ENCODE measurements at places on chromosomes 2 and 18. TPM values are rescaled to one million over a fixed set of nuclear protein-coding genes. Genes with fewer than 3 reads are reported as not detected.

GRCh38 chr2:51025906-51026555 lies 5.9 kb downstream of the NRXN1 start:
- DNase-seq = no peak

GRCh38 chr18:51316677-51317076 lies 119.2 kb upstream of the MEX3C start:
- no peak for DNase-seq

DNA sequence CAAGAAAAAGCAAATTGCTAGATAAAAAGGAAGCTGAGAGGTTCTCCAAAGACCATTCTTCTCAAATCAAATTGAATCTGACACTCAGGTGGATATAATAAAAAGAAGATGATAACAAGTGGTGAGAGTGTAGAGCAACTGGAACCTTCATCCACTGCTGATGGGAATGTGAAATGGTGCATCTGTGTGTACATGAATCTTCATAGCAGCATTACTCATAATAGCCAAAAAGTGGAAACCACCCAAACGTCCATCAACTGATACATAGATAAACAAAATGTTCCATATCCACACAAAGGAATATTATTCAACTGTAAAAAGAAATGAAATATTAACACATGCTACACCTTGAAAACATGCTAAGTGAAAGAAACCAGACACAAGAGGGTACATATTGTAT lies 357.2 kb upstream of the EPHA4 start:
- DNase-seq = no peak

DNA sequence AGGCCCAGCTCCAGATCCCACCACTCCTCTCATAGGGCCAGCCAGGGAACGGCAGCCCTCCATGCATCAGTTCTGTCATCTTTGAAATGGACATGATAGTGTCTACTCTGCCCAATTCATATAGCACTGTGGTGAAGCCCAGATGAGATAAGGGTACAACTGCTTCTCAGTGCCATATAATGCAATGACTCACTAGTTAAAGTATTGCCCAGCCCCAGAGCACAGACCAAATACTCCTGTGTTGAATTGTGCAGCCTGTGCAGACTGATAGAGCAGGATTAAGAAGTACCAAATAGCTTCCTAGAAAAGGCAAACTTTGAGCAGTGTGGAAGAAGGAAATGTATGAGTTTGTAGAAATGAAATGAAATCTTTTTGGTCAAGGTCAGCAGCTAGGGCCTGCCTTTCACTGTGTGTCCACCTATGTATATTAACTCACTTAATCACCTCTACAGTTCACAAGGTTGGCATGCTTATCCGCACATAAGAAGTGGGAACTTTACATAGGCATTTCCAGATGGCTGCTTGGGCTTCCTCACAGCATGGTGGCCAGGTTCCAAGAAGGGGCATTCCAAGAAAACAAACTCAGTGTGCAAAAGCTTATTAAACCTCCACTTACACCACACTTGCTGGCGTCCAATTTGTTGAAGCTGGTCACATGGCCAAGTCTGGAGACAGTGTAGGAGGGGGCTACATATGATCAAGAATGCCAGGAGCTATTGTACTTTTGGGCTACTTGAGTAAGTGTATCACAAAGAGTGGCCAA lies 102.8 kb upstream of the COPS8 start:
- DNase-seq = no peak

DNA sequence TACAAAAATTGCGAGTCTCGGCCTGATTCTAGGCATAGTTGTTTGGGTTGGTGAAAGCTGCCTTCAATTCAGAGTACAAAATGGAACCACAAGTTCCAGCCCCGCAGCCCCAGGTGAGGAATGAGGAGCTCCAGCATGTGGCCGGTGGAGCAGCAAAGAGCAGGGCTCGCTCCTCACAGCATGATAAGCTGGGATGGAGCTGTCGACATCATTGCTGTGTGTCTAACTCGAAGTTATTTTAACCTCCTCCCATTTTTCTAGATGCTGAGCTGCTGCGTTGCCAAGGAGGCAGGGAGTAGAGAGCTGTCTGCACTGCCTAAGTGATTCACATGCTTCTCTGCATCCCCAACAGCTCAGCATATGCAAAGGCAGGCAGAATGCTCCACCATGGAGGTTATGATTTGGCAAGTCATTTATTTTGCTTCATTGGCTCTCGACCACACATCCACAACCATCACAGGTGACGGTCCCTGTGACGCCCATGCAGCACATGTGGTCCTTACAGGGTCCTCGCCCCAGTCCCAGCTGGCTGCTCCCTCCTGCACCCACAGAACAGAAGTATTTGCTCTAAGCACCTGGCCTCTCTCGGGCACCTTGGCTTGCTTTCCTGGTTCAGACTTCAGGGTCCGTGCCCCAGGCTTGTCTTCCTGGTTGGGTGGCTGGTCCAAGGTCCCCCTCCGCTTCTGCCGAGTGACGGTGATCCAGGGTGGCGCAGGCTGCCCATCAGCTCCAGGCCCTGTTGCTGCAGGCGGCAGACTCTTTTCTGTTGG lies 66.0 kb upstream of the MGAT4A start:
- no peak for DNase-seq

- no peak for DNase-seq
Observed at GRCh38 chr2:12727641-12728040, 10.9 kb downstream of the TRIB2 start.

GRCh38 chr2:150782613-150783012 lies 295.1 kb upstream of the RND3 start:
- no peak for DNase-seq

GRCh38 chr2:46379213-46380037 lies 82.2 kb downstream of the EPAS1 start:
- DNase-seq = no peak

- no peak for DNase-seq
Observed at GRCh38 chr2:99974682-99975375, 167.6 kb downstream of the AFF3 start.

DNA sequence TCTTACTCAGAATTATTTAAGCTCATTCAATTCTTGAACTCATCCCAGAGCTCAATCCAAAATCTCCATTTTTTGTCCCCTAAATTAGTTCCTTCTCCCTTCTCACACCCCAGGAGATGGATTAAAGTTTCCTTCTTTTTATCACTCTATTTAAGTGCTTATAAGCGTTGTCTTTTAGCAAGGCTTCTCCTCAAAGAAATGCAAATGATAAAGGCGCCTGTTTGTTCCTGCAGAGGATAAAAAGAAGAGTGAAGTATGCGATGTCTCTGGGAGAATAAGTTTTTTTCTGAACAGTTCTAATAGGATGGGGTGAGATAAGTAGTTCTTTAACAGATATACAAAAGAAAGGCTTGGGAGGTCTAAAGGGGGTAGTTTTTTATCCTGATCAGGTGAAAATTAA lies 303.3 kb downstream of the CNTNAP5 start:
- DNase-seq = no peak

DNA sequence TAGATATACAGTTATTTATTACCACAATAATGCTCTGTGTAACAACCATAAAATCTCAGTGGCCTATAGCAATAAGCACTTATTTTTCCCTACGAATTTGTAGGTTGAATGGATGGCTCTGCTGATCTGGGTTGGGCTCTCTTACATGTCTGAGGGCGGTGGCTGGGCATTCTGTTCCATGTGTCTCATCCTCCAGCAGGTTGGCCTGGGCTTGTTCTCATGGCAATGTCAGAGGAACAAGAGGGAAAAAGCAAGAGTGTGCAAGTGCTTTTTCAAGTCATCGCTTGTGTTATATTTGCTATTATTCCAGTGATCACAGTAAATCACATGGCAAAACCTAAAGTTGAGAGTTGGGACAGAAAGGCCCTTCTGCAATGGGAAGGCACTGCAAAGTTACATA lies 30.4 kb upstream of the MYO3B start:
- no peak for DNase-seq

DNA sequence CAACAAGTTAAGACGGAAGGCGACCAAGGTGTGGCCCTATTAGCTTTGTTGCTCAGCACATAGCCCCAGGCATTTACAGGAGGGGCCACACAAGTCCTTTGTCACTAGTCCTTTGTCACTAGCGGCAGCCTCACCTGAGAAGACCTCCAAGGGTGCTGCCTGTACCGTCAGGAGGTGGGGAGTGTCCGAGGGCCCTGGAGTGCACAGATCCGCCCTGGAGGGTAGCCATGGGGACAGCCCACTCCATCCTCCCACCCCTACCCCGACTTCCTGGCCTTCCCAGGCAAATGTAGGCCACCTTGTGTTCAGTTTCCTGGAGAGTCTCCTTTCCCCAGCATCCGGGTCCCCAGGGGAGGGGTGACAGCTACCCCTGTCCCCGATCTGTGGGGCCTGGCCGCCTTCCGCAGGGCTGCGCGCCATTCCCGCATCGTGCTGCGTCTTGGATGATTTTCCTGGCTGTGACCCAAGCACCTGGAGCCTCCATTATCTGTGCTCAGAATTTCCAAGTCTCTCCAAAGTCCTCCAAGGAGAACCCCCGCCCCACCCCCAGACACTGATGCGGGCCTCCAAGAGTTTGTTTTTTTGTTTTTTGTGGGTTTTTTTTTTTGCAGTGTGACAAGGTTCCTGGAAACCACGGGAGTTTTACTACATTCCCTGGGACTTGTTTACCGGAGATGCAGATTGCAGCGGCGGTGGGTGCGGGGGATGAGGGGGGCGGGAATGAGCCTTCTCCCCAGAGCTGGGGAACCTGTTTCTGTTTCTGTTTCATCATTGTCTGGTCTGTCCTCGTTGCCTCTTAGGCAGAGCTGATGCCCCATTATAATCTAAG lies 28.6 kb downstream of the TEX44 start:
- DNase-seq = no peak

DNA sequence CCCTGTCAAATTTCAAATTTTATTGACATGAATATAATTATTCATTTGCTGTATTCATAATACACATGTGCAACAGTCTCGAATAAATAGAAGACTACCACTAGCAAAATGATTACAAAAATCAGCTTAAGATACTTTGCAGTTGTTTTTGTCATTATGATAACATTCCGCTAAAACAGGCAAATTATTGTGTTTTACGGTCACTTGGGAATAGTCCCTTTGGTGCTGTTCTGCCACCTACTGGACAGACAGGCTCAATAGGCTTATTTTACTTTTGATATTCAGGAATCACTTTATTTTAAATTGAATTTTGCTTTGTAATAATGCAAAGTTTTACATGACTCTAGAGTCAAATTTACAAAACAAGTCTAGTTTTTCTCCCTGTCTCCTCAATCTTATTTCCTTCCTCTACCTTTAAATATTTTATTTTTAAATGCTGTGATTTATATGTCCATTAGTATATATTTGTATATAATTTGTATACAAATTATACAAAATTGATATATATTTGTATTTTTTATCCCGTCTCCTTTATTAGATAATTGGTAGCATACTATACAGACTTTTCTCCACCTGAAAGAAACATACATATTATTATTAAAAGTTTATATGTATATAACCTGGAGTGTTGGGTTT lies 456.3 kb downstream of the DLGAP1 start:
- peak; percentile 21 for DNase-seq

- DNase-seq = no peak
Observed at GRCh38 chr18:76364282-76365259, 130.5 kb downstream of the ZNF516 start.

DNA sequence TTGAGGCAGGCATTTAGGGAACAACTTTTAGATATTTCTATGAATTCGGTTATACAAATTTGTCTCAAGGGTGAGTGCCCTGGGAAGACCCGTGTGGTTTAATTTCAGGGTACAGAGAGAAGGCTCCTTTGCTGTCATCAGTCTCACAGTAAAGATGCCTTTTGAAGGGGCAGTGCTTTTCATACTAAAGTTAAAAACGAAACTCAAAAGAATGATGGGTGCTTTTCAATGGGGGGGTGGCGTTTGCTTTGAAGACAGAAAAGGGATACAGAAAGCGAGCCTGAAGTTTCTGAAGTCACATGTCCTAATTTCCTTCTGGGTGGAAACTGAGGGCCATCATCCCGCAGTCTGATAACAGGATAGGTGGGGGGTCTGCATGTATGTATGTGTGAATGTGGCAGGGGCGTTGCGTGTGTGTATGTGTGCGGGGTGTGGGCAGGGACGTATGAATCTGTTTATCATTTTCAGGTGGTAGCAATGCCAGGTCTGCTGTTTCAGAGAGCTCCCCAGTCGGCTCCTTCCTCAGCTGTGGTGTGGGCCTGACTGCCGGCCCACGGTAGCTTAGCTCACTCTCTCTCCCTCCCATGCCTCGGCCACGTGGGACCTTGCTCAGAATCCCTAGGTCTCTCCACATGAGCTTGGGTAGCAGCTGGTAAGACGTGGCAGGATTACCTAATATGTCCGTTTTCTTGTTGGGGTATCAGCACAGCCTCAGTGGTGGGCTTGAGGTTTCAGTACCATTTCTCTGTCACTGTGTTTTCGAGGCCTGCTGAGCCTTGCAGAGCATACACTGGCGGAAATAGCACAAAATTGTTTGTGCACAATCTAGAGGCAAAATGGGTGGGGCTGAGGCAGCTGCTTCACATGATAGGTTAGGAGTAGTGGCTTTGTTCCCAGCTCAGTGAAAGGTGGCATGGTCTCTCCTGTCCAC lies 32.7 kb downstream of the ARHGAP25 start:
- DNase-seq = peak; percentile 70

DNA sequence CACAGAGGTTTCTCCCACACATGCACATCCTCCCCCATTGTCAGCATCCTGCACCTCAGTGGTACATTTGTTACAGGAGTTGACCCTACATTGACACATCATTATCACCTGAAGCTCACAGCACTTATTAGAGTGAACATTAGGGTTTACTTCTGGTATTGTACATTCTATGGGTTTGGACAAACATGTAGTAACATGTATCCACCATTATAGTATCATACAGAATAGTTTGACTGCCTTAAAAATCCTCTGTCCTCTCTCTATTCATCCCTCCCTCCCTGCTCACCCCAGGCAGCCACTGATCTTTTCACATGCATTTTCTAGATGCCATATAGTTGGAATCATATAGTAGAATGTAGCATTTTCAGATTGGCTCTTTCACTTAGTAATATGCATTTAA lies 53.5 kb downstream of the NXPH2 start:
- no peak for DNase-seq

DNA sequence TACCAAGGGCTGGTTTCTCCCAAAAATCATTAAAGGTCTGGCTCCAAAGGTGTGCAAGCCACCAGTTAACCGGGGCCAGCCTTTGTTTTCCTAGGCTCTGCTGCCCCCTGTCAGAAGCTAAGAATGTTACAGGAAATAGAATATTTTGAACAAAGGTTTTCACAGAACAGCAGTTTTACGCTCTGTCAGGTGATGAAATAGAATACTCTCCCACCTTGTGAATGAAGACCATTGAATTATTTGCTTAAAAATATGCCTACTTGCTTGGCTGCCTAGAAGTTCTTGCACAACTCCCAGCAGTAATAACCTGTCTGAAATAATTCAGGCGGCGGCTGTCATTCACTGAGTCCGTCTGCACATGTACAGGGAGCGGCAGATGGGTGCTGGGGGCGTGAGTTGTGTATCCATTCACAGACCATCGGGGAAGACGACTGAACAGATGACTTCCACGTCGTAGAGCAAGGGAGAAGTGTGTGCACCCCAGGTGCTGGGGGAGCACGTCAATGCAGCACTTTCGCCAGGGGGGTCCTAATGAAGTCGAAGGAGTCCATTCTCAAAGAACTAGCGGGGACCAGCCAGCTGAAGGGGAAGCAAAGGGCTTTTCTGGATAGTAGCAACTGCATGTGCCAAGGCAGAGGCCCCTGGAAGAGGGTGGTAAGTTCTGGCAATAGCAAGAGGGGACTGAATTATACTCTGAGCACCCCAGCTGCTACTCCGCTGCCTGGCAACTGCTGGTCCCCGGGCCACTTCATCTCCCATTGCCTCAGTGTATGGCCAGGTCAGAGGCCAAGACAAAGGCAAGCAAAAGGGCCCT lies 56.1 kb downstream of the SF3B1 start:
- DNase-seq = peak; percentile 53

- DNase-seq = no peak
Observed at GRCh38 chr18:77677536-77677935, 427.9 kb downstream of the GALR1 start.

Gene GNAL
- total RNA-seq = 22.8 TPM

Gene RIOK3
- total RNA-seq = 85.7 TPM

Gene STARD6
- total RNA-seq = not detected

Gene POTEI
- total RNA-seq = 0.11 TPM

Gene KRTCAP3
- 9.2 TPM for total RNA-seq

Gene RAB27B
- 0.33 TPM for total RNA-seq

All from thyroid gland (tissue), 4 donors.